ENCODE measurements at places on chromosomes 4 and X. TPM values are rescaled to one million over a fixed set of nuclear protein-coding genes. Genes with fewer than 3 reads are reported as not detected.

DNA sequence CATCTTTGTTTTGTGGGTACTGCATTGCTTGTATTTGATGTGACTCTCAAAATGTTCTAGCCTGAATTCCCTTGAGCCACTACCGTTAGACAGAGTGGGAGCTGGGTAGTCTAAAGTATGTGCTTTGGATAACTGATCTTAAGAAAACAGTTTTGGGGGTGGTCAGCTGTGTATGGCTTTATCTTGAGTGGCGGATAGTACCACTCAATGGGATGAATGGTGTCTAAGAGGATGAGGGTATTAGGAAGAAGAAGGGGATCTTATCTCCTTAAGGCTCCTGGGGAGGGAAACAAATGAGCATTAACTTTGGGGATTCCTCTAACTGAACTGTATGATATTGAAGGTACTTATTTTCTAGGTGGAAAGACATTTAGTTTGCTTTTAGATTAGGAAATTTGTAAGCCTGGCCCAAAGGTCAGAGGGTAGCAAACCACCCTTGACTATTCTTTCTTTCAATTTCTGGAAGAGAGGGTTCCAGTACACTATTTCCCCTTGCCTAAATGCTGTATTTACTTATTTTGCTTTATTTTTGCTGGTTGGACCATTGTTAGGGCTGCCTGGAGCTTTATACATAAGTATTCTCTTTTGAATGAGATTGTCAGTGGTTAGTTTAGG, 11.3 kb downstream of the BMP2K start:
- H3K36me3 ChIP-seq = no peaks in the 10 kb centered on the region
- H3K4me1 ChIP-seq = no peaks in the 10 kb centered on the region
- no peak for DNase-seq
- H3K27ac ChIP-seq = no peak overlapping the region
- H3K27me3 ChIP-seq = no peaks in the 10 kb centered on the region
- no peak overlapping the region for H3K4me3 ChIP-seq

DNA sequence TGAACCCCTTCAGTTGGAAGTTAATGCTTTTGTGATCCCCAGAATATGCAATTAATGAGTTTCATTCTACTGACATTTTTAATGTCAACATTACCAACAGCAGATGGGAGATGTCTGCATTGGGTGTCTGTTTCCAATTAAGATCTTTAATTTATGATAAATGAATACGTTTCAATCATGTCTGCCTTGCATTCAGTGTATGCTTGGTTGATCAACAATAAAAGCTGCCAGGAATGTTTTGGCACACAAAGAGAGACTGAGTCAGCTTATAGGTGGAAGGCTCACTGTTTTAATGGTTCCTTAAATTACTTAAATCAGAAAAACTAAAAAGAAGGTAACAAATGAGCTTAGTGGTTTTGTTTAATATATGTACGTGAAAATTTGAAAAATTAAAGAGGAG, 359.9 kb upstream of the CNKSR2 start:
- H3K4me3 ChIP-seq = no peak overlapping the region
- no peak for DNase-seq
- no peaks in the 10 kb centered on the region for H3K36me3 ChIP-seq
- no peak overlapping the region for H3K27ac ChIP-seq
- H3K27me3 ChIP-seq = no peaks in the 10 kb centered on the region

DNA sequence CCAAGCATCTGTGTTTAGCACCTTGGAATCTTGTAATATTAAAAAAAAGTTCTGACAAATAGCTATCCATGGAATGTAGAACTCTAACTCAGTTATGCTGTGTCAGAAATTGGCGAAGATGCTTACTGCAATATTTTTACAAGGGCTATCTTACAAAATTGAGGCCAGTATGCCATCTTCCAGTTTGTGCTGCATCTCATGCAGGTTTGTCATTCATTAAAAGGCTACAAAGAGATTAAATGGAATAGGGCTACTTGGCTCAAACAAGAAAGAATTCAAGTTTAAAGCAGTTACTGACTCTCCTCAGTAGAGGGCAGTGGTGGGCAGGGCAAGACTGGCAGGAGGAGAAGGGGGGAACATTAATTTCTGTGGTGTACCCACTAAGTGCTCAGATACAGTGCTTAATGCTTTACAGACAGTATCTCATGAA, 66.5 kb downstream of the SHROOM4 start:
- H3K4me3 ChIP-seq = no peak overlapping the region
- no peak overlapping the region for H3K27ac ChIP-seq
- no peak for DNase-seq
- no peaks in the 10 kb centered on the region for H3K27me3 ChIP-seq
- H3K36me3 ChIP-seq = no peaks in the 10 kb centered on the region

AMER1 gene
- total RNA-seq = 3.4 TPM

CTAG1B gene
- not detected for total RNA-seq

AFP gene
- not detected for total RNA-seq

DNA sequence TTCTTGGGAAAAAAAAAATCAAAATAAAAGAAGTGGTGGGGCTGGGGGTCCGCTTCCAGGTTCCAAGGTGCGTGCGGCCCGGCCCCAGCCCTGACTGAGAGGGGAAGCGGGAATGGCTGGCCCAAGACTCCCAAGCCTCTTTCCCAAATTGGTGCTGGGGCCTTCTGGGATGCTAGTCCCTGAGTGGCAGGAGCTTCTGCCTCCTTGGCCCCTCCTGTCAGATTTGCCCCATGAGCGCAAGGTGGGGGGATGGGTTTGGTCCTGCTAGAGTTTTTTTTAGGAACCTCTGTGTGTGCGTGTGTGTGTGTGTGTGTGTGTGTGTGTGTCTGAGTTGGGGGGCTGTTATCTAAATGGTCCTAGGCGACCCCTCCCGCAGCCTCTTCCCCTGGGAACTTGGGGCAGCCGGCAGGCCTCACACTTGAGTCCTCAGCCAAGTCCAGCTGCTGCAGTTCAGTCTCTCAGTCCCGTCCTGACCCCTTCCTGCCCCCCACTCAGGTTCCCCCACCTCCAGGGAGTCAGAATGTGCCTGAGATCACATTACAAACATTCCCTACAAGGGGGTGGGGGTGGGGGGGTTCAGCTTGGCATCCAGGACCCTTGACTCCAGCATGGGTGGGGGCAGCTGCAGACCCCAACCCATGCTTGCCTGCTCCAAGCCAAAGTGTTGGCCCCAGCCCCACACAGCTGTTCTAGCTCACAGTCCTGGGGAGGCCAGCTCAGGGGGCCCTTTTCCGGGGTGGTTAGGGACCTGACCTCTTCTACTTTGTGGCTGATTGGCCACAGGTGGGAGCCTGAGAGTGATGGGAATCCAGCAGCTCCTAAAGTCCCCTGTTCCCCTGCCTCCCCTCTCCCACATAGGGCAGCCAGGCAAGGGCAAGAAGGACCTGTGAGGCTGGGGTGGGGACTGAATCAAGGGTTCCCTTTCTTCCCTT, 4.0 kb downstream of the EFNB1 start:
- H3K36me3 ChIP-seq = no peaks in the 10 kb centered on the region
- peaks cover 35% of the 10 kb centered on the region for H3K4me1 ChIP-seq
- H3K27me3 ChIP-seq = peaks cover 3% of the 10 kb centered on the region
- DNase-seq = no peak
- no peak overlapping the region for H3K27ac ChIP-seq

ITGB1BP2 gene
- 2.2 TPM for total RNA-seq

DNA sequence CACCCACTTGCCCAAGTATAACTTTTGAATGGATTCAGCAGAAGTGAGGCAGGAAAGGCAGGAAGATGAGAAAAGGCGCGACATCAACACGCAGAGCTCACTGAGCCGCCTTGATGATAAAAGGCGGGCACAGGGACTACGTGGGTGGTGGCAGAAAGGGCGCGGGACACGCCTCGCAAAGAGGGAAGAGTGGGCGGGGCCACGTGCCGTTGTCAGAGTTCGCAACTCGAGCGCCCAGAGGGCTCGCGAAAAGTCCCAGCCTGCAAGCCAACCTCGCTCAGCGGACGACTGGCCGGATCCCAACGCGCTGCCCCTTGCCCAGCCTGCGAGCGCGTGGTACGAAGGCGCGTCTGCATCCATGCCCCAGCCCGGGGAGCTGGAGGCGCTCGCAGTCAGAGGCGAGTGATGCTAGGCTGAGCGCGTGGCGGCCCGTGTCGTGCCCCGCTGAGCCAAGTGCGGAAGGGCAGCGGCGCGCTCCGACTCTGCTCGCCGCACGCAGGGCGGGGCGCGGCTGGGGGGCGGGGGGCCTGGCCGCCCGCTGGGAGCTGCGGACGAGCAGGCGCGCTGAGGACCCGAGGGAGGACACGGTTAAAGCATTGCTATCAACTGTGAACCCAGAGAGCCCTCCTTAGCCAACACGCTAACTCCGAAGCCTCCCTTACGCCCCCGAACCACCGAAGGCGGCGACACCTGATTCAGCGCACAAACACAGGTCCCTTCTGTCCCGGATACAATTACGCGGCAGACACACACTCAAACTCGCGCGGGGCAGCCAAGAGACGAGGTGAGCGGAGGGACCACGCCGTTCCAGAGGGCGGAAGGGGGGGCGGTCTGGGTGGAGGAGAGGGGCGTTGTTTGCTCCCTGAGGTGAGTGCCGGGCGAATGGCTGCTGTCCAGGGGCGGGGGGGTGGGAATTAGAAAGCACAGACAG, at the start of gene UGT8:
Gene UGT8, plus strand, starts transcription at position 617 of the 931 bp plus-strand sequence. CDS start 24,074 bp downstream, outside the sequence.
- no peaks in the 10 kb centered on the region for H3K36me3 ChIP-seq
- H3K27ac ChIP-seq = peak within 1 kb of the TSS; percentile 55
- H3K4me3 ChIP-seq = peak within 1 kb of the TSS; percentile 50
- DNase-seq = no peak

GRCh38 chr4:152992027-152992426, 55.9 kb downstream of the FHDC1 start:
- no peaks in the 10 kb centered on the region for H3K27me3 ChIP-seq
- no peaks in the 10 kb centered on the region for H3K36me3 ChIP-seq
- H3K4me1 ChIP-seq = peaks cover 6% of the 10 kb centered on the region
- no peak overlapping the region for H3K4me3 ChIP-seq
- DNase-seq = no peak

DNA sequence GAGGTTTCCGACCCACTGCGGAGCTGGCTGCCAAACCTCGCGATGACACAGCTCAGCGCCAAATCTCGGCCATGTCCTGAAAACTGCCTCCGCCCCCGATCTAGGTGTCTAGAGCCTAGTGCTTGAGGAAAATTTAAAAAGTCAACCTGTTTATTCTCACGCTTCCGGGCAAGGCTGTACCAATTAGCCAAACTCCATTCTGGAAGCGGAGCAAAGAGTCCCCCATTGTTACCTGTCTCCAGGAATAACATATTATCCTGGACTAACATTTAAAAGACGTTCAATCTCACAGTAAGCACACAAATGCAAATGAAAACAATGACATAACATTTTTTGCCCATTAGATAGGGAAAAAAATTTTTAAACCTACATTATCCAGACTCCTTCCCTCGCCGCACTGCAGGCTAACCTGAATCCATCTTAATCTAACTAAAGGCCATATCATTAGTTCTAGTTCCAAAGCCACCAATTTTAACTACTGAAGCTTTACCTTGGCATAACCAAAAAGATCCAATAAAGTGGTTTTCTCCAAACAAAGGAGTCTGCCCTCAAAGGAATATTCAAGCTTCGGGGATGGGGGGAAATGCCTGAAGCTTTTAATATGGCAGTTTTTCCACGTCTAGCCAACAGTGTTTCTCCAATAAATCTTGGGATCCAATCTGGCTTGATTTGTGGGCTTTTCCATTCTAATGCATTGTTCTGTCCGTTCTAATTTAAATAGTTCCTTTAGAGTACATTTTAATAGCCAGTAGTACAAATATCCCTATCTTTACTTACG, 1.9 kb downstream of the HUWE1 start:
- H3K27me3 ChIP-seq = no peaks in the 10 kb centered on the region
- peaks cover 12% of the 10 kb centered on the region for H3K4me1 ChIP-seq
- DNase-seq = no peak
- H3K27ac ChIP-seq = peak overlapping the region; percentile 90

FRMD7 gene
- not detected for total RNA-seq

DNA sequence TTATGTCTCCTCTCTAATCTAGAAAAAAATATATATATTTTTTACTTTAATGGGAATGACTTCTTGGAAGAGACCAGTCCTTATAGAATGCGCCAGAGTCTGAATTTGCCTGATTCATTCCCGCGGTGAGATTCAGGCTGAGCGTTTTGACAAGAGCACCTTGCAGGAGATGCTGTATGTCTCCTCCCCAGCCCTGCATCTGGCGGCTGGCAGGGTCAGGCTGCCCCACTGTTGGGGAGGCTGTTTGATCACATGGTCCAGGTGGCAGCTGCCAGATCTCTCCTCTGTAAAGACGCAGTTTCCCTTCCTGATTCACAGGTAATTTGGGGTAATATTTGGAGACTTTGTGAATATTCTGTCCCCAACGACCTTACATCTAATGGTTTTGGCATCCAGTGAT, 9.7 kb downstream of the PDZD4 start:
- H3K27ac ChIP-seq = peak overlapping the region; percentile 63
- no peak overlapping the region for H3K4me3 ChIP-seq
- no peaks in the 10 kb centered on the region for H3K27me3 ChIP-seq
- H3K36me3 ChIP-seq = no peaks in the 10 kb centered on the region
- DNase-seq = no peak

DNA sequence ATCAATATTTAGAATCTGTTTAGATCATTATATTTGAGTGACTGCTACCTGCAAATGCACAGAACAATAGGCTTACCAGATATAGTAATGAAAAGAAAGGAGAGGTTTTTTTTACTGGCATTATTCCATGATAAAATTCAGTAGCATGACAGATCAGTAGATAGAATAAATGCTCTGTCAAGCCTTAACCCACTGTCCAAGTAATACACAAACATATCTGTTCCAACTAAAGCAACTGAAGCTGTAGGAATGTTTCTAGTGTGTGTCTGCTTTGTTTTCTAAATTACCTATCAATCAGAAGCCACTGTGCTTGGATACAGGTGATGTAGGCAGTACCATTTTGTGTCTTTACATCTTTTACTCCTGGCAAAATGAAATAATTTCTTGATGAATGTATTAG, 604.6 kb downstream of the PCDH7 start:
- no peak overlapping the region for H3K27ac ChIP-seq
- no peak for DNase-seq
- no peaks in the 10 kb centered on the region for H3K4me1 ChIP-seq
- no peak overlapping the region for H3K4me3 ChIP-seq
- no peaks in the 10 kb centered on the region for H3K36me3 ChIP-seq

- no peaks in the 10 kb centered on the region for H3K27me3 ChIP-seq
- DNase-seq = no peak
- no peaks in the 10 kb centered on the region for H3K36me3 ChIP-seq
- no peaks in the 10 kb centered on the region for H3K4me1 ChIP-seq
- no peak overlapping the region for H3K4me3 ChIP-seq
- no peak overlapping the region for H3K27ac ChIP-seq
These were observed 29.3 kb downstream of the CLCN5 start for GRCh38 chrX:49951524-49952193.

- no peak for DNase-seq
- H3K36me3 ChIP-seq = no peaks in the 10 kb centered on the region
- no peaks in the 10 kb centered on the region for H3K27me3 ChIP-seq
- no peaks in the 10 kb centered on the region for H3K4me1 ChIP-seq
- H3K27ac ChIP-seq = no peak overlapping the region
- no peak overlapping the region for H3K4me3 ChIP-seq
These were observed 107.6 kb downstream of the CDS1 start for GRCh38 chr4:84690481-84690880.

- H3K27ac ChIP-seq = no peak overlapping the region
- peaks cover 29% of the 10 kb centered on the region for H3K4me1 ChIP-seq
- no peak overlapping the region for H3K4me3 ChIP-seq
- peaks cover 48% of the 10 kb centered on the region for H3K27me3 ChIP-seq
- DNase-seq = no peak
- H3K36me3 ChIP-seq = no peaks in the 10 kb centered on the region
These were observed 3.3 kb upstream of the PDGFRA start for GRCh38 chr4:54225598-54226403.

Data from natural killer cell (primary cell).